ENCODE measurements at places on chromosomes 2 and 18.
A peak's percentile ranks its signal among the peaks of the same experiment; 100 is the strongest.

GRCh38 chr2:170842785-170843184 lies 26.1 kb downstream of the GAD1 start:
- DNase-seq, result no peak

- DNase-seq, result no peak
These were observed 43.1 kb upstream of the ENOSF1 start for GRCh38 chr18:755506-755905.

GRCh38 chr2:209610631-209611030 lies 161.0 kb upstream of the UNC80 start:
- no peak for DNase-seq

DNA sequence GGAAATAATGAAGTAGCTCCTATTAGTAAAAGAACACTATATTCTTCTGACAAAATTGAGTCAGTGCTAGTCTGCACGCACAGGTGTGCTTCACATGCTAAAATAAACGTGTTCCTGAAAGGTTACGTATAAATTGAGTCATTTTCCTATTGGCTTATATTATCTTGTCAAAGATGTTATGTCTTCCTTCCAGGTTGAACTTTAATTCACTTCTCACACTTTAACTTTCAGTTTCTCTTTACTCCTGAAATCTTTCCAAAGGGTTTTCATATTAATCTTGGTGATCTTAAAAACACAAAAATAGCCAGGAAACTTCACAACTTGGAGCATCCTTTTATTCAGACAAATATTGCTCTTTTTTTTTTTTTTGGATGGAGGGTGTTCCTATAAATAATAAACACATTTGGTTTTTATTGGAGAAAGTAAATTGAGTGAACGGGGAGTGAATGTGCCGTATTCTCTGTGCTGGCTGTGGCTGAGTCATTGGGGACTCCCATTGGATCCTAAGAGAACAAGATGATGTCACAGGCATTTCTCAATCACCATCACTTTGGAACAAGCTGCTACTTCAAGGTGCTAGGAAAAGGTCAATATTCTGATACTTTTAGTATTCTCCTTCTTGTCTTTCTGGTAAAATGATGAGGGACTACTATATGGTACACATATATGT lies 150.2 kb upstream of the SPATS2L start:
- DNase-seq, result peak; percentile 52

DNA sequence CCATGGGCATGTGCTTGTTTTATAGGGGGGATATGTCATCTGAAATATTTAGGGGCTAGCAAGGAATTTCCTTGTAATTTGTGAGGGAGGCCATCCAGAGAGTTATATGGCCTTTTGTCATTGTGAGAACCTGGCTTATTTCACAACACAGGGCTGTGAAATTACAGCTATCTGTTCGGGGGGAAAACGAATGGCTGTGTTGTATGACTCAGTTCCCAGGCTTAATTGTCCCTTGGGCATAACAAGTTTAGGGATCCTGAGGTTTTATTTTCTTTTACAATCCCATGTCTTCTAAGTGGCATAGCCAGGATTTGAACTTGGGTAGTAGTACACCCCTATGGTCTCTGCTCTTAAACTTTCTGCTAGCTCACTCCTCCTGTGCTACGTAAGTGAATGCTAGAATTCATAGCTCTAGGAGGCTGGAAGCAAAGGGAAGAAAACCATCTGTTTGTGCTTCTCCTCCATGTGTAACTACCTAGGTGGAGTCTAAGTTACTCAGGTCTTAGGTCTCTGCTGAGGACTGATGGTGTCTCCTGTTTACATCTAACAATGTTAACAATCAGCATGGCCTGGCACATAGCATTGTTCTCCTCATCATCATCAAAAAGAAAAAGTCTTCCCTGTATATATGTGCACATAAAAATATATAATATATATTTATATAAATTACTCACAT lies 53.8 kb downstream of the SKA1 start:
- DNase-seq, result no peak

GRCh38 chr18:63083020-63083531 lies 236.5 kb downstream of the BCL2 start:
- DNase-seq, result no peak
